ENCODE measurements at places on chromosomes 12 and 14.

DNA sequence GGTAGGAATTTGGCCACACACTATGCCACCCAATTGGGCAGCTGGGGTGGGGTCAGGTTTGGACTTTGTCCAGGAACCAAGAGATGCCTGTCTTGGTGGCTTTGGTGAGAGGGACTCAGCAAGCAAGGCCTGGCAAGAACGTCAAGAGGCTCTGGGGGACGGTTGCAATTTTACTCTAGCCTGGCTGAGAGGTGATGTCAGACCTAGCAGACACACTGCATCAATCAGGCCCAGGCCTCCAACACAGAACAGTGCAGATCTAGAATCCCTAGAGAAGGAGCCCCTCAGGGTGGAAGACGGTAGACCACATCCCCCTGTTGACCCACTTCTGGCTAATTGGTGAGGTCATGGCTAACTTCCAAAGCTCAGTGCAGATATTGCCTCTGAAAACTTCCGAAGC lies 1.6 kb upstream of the UNC119B start:
- no peak for DNase-seq

- DNase-seq, result no peak
Observed at GRCh38 chr14:36582874-36583241, 444 bp upstream of the NKX2-8 start.

GRCh38 chr14:30790827-30791226 lies 83.5 kb upstream of the COCH start:
- no peak for DNase-seq

DNA sequence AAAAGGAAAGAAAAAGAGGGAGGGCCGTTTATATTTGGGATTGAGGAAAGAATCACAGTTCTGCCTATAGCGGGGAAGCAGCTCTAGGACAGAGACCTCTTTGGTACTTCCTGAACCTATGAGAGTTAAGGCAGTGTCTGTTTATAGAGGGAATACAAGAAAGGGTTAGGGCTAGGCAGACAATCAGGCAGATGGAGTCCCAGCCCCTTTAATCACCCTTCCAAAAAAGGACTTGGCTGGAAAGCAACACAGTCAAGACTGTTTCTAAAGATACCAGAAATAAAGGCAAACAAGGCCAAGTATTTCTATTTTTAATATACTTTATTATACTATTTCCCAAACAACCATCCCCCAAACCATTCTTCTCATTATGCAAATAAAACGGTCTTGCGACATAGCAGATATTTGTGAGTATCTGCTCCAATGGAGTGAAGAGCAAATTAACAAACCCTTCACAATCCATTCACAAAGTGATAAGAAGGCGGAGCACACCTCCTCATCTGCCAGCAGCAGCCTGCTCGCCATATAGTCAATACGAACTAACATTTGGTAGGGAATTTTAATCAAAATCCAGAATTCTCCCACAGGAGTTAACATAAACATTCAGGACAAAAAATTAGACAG lies 697 bp upstream of the GRIP1 start:
- DNase-seq, result no peak
